ENCODE measurements at places on chromosomes 3 and 15.

- no peak for ATAC-seq
These were observed 759 bp upstream of the ARID3B start for GRCh38 chr15:74540161-74540760.

GRCh38 chr15:60353245-60353920 is 44.4 kb downstream of the ANXA2 start:
- ATAC-seq, result no peak

DNA sequence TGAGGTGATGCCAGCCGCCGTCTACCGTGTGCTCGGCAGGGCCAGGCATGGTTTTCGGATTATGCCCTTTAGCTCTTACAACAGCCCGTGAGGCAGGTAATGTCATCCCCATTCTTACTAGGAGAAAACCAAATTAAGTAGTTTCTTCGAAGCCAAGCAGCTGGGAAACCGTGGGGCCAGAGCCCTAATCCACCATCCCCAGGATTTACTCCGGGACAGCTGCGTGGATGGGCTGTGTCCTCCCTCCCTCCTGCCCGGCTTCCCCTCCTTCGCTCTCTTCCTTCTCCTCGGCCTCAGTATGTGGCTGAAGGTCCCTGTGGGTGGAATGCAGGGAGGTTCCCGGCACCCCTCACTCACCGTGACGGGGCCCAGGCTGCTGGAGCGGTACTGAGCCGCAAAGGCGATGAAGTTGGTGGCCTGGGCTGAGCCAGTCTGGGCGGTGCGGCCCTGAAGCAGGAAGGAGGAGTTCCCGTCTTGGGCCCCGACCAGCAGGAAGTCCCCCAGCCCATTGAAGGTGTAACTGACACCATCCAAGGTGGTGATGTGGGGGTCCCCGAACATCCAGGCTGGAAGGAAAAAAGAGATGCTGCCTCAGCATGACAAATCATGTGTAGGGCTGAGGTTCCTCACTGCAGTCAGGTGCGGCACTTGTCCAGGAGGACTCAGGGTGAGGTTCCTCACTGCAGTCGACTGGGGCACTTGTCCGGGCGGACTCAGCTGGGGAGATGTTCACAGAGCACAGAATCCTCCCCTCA is 42.5 kb downstream of the MUC20 start:
- ATAC-seq, result no peak

- ATAC-seq, result no peak
These were observed 7.2 kb upstream of the SOX2 start for GRCh38 chr3:181704421-181705085.

DNA sequence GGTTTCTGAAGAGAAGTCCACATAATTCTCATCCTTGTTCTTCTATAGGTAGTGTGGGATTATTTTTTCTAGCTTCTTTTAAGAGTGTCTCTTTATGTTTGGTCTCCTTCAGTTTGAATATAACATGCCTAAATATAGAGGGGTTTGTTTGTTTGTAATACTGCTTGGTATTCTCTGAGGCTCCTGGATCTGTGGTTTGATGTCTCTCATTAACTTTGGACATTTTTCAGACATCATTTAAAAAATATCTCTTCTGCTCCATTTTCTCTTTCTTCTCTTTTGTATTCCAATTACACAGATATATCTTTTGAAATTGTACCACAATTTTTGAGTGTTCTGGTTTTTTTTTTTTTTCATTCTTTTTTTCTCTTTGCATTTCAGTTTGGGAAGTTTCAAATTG is 113.1 kb downstream of the ARNT2 start:
- ATAC-seq, result no peak

- ATAC-seq, result peak; percentile 92
These were observed 324.7 kb downstream of the SHQ1 start for GRCh38 chr3:72523429-72524151.

DNA sequence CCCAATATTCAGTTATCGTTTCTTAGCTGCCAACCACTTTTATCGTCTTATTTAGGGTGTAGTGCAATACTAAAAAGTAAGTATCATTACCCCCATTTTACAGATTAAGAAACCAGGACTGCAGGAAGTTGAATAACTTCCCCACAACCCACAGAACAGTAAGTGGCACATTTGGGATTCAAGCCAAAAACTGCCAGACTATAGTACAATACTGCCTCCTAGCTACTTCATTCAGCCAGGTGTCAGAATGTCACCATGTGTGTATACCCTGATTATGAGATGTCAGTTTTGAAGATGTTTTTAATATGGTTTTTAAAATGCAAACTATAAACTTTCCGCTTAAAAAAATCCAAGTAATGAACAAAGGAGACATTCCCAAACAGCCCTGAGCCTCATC is 74.2 kb upstream of the PROK2 start:
- ATAC-seq, result no peak

GRCh38 chr3:178915365-178915764 is 156.2 kb downstream of the ZMAT3 start:
- ATAC-seq, result peak; percentile 39

- no peak for ATAC-seq
These were observed 202.7 kb upstream of the STRIT1 start for GRCh38 chr3:155496206-155496605.

DNA sequence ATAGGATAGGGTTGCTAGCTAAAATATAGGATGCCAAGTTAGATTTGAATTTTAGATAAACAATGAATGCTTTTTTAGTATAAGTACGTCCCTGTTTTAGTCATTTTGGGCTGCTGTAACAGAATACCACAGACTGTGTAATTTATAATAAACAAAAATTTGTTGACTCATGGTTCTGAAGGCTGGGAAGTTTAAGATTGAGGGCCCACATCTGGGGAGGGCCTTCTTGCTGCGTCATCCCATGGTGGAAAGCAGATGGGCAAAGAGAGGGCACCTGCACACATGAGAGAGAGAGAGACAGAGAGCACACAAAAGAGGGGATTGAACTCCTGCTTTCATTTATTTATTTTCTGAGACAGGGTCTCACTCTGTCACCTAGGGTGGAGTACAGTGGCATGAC is 246.5 kb downstream of the EPHB1 start:
- ATAC-seq, result no peak

GRCh38 chr3:129618901-129619671 is 12.6 kb upstream of the PLXND1 start:
- no peak for ATAC-seq

DNA sequence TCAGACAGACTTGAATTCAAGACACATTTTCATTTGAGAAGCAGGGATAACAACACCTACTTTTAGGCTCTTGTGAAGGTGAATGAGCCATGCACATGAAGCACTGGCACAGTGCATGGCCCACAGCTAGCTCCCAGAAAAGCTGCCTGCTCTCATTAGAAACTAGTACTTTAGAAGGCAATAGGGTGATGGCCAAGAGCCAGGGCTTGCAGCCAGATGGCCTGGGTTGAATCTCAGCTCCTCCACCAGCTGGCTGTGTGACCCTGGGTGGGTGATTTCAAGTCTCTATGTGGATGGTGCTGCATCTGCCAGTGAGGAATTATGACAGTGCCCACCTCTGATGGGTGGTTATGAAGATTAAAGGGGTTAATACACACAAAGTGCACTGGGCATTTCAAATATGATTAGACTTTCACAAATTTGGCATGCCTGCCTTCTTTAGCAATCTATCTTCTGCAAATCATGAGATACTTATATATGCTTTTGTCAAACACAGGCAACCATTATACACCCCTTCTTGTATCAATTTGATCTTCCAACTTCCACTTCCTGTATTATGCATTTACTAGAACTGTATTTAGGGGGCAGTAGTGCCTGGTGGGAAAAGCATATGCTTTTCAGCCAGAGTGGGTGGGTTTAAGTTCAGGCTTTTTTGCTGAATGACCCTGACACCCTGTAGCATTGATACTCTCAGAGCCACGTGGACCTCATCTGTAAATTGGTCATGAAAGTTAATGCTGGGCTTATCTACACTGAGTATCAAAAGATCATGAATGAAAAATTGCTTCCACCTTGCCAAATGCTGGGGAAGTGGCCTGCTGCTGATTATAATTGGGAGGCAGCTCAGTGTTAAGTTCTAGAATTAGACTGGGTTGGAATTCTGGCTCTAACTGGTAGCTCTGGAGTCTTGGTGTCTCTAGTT is 34.7 kb upstream of the RBP1 start:
- no peak for ATAC-seq

DNA sequence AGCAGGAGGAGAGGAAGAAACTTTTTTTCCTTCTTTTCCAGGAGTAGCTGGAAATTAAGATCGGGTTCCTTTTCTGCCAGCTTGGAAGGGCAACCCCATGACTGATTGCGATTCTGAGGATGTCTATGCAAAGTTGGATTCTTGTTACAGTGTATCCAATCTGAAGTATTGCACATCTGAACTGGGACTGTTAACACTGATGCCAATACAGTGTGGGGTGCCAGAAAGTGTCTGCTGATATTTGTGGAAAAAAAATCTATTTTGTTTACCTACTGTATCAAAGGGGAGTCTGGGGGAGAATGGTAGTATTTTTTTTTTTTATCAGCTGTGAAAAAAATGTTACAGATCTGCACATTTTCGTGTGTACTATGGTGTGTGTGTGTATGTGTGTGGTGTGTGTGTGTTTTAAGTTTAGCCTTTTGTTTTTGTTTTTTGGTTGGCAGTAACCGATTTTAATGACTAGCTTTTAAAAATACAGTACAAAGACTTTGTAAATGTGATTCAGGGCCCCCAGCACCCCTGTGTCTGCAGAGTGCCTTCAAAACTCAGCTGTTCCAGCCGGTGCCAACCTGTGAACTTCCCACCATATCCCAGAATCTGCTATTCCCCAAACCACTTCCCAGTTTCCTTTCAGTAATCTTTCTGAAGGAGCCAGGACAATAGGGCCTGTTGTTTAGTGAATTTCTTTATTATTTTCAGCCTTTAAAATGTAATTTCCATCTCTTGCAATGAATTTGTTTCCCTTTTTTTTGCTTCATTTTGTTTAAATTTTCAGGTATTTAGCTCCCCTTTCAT is 1.9 kb downstream of the RAP2B start:
- no peak for ATAC-seq

GRCh38 chr3:183854318-183855035 is 29.1 kb upstream of the MAP6D1 start:
- no peak for ATAC-seq

GRCh38 chr3:57382933-57383332 is 90.4 kb upstream of the ASB14 start:
- no peak for ATAC-seq

DNA sequence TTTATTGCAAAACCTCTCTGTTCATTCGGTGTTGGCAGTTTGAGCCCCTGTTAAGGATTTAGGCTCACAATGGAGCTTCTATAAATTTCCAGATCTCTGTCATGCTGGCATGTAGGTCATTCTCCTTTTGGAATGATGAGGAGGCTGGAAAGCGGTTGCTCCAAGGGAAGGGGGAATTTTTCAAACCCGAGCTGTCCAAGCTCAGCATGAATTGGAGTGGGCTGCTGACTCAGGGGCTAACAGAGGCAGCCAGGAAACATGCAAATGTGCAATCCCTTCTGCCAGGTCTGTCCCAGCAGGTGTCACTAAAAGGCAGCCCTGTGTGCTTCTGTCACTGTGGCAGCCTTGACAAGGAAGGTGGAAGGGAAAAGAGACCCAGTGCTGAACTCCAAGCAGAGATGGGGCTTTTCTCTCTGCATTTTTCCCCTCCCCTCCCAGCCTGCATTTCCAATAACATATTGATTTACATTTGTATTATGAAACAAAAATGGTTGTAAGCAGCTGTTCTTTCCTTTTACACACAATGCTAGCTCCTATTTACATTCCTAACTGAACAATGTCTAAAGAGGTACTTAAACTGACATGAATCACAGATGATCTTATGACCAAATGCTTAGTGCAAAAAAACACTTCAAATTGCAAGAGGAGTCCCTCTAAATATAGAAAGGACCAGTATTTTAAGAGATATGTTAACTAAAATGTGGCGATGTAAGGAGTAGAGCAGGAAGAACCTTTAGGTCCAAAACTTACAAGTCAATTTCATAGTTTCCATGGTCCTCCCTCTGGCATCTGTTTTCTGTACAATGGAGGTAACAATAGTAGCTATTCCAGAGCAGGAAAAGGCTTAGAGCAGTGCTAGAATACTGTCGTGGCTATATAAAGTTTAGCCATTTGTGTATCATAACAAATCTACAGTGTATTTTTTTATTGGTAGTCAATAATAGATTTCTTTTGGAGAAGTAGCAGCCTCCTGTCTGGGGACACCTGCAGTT is 84.5 kb upstream of the ATP10A start:
- ATAC-seq, result no peak

DNA sequence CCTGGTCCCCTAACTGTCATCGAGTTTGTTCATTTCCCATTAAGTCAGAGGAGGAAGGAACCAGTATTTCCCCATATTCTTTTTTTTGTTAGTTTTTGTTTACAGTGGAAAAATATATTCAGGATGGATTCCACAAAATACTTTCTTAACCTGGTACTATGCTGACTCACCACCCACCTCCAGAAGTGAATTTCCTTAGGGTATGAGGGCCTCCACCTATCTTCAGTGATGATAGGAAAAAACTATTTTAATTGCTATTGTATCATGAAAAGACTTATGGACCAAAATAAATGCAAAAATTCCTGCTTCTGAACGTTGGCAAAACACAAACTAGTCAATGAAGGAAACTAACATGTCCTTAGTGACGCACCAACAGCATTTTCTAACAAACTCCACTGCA is 64.2 kb upstream of the FOXP1 start:
- ATAC-seq, result no peak

DNA sequence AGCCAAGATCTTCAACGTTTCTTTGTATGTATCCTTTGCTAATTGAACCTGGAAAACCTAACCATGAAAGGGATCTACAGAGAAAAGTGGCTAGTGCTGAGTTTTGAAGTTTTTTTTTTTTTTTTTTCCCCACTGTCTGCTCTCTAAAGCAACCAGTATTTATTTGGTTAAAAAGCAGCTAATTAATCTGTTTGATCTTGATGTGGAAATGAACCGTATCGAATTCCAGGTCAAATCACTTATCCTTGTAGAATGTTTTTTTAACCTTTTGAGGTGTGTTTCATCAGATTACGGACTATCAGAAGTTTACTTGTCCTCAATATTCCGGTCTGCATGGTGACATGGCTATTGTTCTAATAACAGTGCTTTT is 117.2 kb downstream of the FNDC3B start:
- ATAC-seq, result no peak

GRCh38 chr15:77632534-77633133 is at the start of gene LINGO1:
TSS of gene LINGO1 (minus strand) at chr15:77632912. CDS start at chr15:77632315, 597 bp downstream.
- no peak for ATAC-seq

- ATAC-seq, result peak; percentile 77
These were observed 94.9 kb downstream of the ST6GAL1 start for GRCh38 chr3:187025254-187025655.

- ATAC-seq, result peak; percentile 95
These were observed 21.1 kb downstream of the CCDC32 start for GRCh38 chr15:40543631-40544294.

DNA sequence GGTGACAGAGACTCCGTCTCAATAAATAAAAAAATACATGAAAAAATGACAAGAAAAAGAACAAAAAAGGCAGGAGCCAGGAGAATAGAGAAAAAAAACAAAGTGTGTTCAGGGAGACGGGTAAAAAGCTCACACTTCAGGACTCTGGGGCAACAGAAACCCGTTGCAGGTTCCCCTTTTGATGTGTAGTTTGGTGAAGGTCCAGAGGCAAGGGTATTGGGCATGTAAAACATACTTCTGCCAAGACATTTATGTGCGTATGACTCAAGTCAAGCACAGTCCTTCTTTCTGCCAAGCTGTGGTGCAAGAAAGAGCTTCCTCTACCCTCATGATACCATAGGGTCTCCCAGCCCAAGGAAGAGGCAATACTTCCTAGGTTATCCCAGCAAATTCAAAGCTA is 33.4 kb upstream of the STRIT1 start:
- ATAC-seq, result peak; percentile 13

GRCh38 chr3:49399461-49399860 is 12.3 kb downstream of the RHOA start:
- ATAC-seq, result no peak

Measured in stimulated activated memory B cell treated with anti-CD40 and anti-IgM and Interleukin-4, amounts not matched to agents 10 μg/mL and 1 μg/mL and 100 μg/mL, for 72 hours (primary cell).